G401 (cell line): ENCODE measurements at places on chromosomes 13 and 19. TPM values are rescaled to one million over a fixed set of nuclear protein-coding genes. Genes with fewer than 3 reads are reported as not detected.
A peak's percentile ranks its signal among the peaks of the same experiment; 100 is the strongest.

The BLOC1S3 gene
- total RNA-seq, result 9.0 and 14.7 TPM in 2 replicates

The PNMA8B gene
- not detected in 2 replicates for total RNA-seq

The ZNF610 gene
- total RNA-seq, result 0.47 TPM in 1 of 2 replicates, not detected in the other

The PRR12 gene
- 0.49 and 3.0 TPM in 2 replicates for total RNA-seq

The IGFL1 gene
- not detected in 2 replicates for total RNA-seq

The LILRA1 gene
- not detected in 2 replicates for total RNA-seq

The MYO1F gene
- 3.4 TPM in 1 of 2 replicates, not detected in the other for total RNA-seq

The SIGLECL1 gene
- not detected in 2 replicates for total RNA-seq

The REEP6 gene
- 18.4 and 20.6 TPM in 2 replicates for total RNA-seq

The PPM1N gene
- 3.3 and 4.2 TPM in 2 replicates for total RNA-seq

The CGB5 gene
- not detected in 2 replicates for total RNA-seq

The DCLK1 gene
- not detected in 2 replicates for total RNA-seq

DNA sequence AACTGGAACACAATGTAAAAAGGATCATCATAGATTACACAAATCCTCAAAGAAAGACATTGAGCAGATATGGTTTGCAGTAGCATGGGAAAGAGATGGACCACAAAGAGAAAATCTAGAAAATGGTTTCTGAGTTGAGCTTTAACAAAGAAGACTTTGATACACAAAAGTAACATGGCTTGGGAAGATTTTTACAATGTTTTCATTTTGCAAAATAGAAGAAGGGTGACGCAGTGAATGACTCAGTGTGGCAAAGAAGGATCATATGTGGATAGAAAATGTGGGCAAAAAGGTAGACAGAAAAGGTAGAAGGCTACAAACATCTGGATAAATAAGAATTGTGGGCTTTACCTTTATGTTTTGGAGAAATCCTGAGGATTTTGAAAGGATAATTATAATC, 1220.5 kb downstream of the PCDH17 start:
- no peak for DNase-seq

DNA sequence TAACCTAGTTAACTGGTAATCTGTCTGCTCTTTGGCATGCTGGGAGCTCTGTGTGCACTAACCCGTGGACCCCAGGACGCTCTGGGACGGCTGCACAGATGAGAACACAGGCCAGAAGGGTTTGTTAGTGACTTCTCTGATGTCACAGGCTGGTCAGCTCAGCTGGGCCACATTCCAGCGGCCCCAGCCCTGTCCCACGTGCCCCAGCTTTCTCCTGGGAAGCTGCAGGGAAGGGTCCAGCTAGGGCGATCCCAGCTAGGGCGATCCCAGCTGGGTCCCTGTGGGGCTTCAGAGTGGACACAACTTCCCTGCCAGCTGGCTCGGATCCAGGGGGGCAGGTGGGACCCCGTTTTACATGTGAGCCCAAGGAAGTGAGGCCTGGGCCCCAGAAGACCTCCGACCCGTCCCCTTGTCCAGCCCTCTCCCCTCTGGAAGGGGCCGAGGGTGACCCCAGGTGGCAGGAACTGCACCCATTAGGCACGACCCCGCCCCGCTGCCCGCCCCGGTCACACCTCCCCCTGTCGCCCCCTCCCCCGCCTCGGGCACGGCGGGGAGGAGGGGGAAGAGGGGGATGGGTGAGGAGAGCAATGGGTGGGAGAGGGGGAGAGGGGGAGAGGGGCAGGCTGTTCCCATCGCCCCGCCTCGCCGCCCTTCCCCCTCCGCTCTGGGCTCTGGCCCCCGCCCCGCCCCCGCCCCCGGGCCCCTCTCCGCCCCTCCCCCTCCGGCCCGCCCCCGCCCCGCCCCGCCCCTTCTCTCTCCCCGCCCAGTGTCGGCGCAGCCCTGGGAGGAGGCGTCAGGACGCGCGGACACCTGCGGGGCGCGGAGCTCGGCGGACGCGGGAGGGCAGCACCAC, 75.2 kb upstream of the MCF2L start:
- DNase-seq, result peak; percentile 59

GRCh38 chr19:51511353-51511752, 9.8 kb upstream of the SIGLEC12 start:
- DNase-seq, result no peak

DNA sequence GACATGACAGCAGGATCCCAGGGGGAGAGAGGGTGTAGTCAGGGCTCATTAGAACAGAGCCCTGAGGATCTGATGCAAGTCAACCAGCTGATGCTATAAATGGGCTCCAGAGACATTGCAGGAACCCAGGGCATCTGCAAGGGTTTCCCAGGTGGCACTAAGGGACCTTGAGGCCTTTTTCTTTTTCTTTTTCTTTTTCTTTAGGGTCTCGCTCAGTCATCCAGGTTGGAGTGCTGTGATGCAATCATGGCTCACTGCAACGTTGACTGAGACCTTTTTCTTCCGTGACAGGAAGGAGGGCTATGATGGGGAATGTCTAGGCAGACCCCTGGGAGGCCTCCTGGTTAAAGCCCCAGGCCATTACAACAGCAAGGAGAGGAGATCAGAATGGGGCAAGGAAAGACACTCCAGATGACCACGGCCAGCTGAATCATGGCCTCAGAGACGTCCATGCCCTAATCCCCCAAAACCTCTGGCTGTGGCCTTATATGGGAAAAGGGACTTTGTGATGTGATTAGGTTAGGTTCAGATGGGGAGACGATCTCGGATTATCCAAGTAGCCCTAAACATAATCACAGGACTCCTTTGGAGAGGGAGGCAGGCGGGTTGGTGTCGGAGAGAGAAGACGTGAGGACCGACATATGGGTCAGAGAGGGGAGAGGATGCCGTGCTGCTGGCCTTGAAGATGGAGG, 4.5 kb upstream of the FCGRT start:
- DNase-seq, result no peak

DNA sequence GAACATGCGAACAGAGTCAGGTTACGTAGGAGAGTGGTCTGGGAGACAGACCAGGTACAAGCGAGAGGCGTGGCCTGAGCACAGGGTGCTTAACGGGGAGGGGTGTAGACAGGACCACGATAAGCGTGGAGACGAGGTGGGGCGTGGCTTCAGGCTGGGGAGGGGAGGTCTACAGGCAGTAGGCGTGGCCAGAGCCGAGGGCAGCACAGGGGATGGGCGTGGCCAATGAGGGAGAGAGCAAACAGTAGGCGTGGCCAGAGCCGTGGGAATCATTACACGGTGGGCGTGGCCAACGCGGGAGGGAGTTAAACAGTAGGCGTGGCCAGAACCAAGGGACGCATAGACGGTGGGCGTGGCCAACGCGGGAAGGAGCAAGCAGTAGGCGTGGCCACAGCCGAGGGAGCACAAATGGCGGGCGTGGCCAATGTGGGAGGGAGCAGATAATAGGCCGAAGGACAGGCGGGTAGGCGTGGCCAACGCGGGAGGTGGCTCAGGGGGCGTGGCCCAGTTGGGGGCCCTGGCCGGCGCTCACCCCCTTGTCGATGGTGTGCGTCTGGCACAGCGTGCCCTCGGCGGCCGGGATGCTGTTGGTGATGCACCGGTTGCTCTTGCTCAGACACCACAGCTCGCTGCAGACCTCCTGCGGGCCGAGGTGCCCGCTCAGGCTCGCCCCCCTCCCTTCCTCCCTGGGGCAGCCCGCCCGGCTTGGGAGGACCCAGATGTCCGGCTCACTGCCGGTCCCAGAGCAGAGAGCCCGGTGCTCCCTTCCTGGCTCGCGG, 15.2 kb upstream of the MYO1F start:
- peak; percentile 22 for DNase-seq

DNA sequence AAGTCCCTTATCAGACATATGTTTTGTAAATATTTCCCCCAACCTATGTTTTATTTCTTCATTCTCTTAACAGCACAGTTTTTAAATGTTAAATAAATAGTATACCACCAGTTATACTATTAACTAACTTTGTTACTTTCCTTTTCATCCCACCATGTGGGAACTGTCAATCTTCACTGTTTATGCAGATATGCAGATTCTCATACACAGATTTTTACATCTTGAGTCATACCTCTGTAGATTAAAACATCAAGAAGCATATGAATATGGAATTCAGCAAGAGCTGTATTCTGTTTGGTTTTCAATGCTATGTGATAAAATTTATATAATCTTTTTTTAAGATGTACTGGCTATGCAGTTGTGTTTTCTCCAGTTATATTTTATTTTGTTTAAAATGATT, 566.3 kb downstream of the LIG4 start:
- DNase-seq, result no peak

DNA sequence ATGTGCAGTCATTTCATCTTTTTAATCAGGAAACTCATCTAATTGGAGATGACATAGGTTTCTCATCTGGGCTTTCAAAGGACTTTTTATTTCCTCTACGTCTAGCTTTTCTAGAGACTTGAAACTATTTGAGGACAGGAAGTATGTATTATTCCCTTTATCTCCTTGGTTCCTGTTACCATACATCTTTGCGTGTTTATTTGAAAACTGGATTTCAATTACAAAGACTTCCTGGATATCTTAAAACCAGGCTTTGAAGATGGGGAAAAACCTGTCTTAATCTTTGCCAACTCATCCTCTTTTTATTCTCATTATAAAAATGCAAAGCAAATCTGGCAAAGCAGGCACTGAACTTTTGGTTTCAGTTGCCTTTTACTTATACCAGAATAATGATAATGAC, 130.5 kb downstream of the LMO7 start:
- DNase-seq, result no peak

GRCh38 chr13:77040076-77040475, 13.1 kb upstream of the FBXL3 start:
- no peak for DNase-seq

- DNase-seq, result no peak
These were observed 349.5 kb downstream of the IRS2 start for GRCh38 chr13:109436841-109437240.

DNA sequence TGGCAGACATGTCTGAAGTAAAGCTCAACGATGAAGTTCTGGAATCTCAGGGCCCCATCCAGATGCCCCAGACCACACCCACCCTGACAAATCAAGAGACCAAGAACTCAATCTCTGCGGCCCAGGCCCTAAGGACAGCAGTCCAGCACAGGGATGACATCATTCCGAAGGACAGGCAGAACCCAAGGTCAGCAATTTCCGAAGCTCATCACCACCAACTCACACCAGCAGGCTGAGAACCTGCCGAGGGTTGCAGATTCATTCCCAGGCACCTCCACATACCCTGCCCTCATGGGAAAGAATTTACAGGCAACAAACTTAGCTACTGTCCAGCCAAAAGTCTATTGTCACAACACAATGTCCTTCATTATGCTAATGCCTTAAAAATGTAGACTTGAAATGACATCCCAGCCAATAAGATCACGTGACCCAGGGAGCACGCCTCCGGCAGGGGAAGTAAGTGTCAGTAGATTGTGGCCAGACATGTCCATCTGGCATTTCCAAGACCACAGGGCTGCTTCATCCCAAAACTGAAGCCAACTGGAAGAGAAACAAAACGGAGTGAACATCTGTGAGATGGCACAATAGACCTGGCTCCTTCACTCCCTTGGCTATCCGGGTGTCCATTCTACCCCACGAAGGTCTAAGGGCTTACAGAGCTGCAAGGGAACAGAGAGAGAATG, 98.8 kb downstream of the CRYL1 start:
- DNase-seq, result peak; percentile 16

GRCh38 chr19:44024900-44025216, 321 bp upstream of the ZNF222 start:
- no peak for DNase-seq

GRCh38 chr19:31350033-31350692, 927 bp upstream of the TSHZ3 start:
- DNase-seq, result no peak

DNA sequence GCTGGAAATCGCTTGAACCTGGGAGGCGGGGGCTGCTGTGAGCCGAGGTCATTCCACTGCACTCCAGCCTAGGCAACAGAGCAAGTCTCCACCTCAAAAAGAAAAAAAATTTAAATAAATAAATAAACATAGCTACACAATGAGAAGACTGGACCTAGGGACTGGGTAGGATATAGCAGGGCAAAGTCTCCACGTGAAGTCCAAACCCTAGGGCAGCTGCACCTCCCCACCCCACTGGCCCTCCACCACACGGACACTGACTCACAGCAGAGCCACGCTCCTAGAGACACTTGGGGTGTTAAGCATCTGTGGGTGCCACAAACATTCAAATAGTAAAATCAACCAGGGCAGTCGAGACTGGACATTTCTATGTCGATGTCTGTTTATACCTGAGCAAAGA, 7.1 kb downstream of the LATS2 start:
- DNase-seq, result no peak

DNA sequence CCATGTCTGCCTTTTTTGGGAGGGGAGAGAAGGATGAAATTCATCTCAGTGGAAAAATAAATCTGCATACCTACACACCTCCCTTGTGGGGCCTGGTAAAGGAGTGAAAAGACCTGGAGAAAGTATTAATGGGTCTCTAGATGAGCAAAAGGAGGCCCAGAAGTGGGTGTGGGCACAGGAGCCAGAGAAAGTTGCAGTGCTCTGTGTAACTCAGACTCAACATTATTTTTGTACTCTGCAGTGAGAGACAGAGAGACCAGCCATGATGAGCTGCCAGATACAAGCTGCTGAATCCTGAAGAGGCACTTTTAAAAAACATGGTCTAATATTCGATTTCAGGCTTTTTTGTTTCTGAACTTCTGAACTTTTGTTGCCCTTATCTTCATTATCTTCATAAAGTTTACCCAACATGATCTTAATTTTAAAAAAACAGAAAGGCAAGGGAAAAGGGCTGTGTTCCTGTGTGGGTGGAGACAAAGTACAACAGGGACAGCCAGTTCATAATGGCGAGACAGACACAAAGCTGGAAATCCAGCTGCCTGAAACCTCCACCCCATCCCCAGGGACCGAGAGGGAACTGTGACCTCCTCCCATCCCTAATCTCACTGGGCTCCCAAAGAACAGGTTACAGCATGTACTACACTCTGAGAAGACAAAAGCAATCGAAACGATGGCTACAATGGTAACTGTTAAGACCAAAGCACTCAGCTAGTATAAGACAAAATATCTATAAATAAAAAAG, 77.2 kb downstream of the KLF12 start:
- no peak for DNase-seq

- peak; percentile 12 for DNase-seq
These were observed 13.3 kb downstream of the PLEKHF1 start for GRCh38 chr19:29678484-29679106.

DNA sequence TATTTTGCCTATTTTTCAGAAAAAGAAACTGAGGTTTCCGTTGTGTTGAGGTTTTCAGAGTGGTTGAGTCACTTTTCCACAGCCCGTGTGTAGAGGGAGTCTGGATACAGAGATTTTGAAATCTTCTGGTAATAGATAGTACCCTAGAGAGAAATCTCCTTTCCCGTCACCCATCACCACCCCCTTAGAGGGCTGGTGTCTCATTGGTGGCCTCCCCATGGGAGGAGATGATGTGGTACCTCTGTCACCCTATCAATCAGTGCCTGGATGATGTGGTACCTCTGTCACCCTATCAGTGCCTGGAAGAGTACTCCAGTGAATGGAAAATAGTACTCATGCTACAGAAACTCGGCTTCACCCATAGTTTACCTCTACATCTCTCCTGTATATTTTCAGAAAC, 42.2 kb upstream of the SERP2 start:
- no peak for DNase-seq

- no peak for DNase-seq
These were observed 3.6 kb upstream of the FAM187B start for GRCh38 chr19:35231956-35232645.

DNA sequence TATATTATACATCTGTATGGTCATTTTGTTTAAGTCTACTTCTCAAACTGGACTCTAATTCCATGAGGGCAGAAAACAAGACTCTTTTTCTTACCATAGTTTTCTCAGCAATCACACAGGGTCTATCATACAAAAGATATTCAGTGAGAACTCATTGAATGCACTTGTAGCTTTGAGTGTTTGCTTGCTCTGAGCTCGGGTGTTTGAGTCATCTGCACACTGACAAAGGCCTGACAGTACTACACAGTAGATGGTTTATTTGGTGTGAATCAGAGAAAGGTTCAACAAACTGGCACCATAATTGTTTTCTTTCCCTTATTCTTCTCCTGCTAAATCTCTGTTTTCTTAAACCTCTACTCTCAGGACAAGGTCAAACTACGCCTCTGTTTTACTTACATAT, 586.4 kb downstream of the LMO7 start:
- DNase-seq, result no peak
